ENCODE measurements at places on chromosomes 2 and 18.
A peak's percentile ranks its signal among the peaks of the same experiment; 100 is the strongest.

DNA sequence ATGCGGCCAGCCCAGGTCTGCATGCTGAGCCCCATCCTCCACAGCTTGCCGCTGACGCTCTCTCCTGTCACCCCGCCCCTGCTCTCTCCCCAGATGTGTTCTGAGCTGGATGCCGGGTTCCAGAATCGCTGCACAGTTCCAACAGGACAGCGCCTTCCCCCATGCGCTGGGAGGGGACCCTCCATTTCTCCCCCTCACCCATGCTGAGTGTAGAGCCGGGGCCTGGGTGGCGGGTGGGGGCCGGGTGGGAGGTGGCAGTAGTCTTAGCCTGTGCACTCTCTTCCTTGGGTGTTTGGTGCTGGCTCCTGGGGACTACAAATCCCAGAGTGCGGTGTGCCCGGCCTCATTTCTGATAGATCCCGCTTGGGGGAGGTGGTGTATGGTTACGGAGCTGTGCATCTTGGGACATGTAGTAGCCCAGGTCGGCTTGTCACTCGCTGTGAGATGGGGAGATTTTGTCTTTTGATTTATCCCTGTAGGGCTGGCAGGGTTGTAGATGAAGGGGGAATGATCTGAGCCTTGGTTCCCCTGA, 6.8 kb downstream of the DNAJB2 start:
- peak; percentile 49 for DNase-seq

DNA sequence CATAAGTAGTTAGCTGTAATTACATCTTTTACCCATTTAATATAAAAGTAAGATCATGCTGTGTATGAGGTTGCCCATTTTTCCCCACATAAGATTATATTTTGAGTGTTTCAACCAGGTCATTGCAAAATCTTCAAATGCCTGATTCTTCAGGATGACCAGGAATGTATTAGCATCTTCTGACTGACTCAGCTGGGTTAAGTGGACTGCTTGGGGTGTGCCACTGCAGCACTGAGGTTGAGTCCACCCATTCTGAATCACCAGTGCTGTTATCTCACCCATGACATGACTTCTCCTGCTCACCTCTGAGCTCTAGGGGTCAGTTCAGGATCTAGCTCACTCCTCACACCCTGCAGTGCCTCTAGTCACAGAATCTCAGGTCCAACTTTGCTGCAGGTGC, 576.7 kb upstream of the ZEB2 start:
- peak; percentile 39 for DNase-seq

DNA sequence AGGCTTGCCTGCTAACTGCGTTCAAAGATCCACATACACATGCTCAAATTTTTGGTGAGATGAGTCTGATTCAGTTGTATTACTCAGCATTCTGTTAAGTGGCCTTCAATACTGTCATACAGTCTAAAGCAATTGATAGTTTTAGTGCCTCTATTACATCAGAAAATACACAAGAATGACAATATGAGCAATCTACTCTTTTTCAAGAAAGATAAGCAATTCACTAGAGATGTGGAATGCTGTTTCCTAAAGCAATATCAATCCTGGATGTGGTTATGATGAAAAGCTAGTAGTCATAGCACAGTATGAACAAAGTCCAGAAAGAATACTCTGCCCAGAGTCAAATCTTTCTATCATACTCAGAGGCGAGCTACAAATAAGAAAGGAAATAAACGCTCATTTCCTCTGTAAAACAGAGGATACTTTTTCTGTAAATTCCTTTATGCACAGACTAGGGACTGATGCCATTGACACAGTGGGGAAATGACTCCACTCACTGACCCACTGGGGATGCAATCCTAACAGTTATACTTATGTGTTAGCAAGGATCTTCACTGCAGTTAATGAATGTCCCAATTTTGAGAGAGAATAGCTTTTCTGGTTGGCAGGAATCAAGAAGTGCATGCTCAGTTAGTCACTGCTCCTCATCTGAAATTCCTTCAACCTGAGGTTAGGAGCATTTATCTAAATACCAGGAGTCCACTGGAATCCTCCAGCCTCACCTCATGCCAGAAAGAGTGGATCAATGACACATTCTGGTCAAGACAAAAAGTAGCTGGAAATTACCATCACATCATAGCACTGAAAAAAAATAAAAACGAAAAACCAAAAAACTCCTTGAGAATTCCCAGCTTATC, 83.3 kb downstream of the PDE11A start:
- peak; percentile 37 for DNase-seq

DNA sequence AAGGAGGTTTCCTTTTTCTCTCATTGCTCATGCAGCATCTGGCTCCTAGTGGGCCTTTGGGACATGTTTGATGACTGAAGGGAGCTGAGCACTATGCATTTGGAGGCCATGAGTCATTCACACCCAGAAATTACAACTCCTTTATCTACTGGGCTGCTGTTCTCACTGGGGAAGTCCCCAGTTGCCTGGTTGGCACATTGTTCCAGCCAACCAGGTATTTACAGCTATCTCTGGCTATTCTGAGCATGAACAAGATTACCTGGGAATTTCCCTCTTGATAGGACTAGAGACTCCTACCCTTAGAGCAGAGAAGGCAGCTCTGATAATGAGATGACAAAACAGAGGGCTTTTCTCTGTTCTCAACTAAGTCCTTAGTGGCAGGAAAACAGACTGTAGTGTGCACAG, 206.5 kb downstream of the SETBP1 start:
- DNase-seq: no peak

GRCh38 chr2:41602341-41602740, 445.5 kb upstream of the PKDCC start:
- DNase-seq: no peak

DNA sequence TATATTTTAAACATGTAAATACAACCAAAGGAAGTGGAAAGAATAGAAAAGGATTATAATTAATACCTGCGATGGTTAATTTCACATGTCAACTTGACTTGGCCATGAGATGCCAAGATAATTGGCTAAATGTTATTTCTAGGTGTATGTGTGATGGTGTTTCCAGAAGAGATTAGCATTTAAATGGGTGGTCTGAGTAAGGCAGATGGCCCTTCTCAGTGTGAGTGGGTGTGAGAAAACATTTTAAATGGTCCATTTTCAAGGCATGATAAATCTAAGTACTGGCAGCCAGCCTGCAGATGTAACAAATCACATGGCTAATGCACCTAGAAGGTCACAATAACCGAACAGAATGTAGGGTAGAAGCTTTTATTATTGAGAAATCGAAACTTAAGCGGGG, 99.6 kb upstream of the CDH7 start:
- DNase-seq: no peak

- DNase-seq: no peak
Observed at GRCh38 chr2:212194396-212194795, 344.2 kb downstream of the ERBB4 start.

- no peak for DNase-seq
Observed at GRCh38 chr2:161150704-161151103, 9.5 kb upstream of the TANK start.

GRCh38 chr18:12406371-12407111, 1.2 kb upstream of the PRELID3A start:
- DNase-seq: no peak

DNA sequence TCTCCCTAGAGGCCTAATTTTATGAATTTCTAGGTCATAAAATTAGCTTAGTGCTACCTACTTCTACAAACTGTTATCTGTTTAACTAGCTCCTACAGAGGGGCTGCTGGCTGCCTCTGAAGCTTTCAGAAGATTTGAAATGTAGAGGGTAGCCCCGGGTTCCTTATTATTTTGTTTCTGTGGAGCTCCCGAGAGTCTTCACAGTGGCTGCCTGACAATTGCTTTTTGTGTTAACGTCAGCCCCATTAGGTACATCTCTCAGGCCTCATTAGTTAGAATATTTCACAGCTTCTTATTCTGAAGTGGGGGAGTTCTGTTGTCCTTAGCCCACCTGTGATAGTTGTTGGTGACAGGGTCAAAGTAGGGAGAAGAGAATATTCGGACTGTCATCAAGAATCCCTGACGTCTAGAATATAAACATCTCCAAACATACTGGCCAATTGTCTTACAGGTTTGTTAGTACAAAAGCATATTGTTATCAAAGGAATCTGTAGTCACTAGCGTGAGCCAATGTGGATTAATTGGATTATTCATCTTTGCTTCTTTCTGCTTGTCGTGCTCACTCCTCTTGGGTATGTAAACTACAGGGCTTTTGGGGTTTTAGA, 77.5 kb downstream of the DIS3L2 start:
- no peak for DNase-seq

DNA sequence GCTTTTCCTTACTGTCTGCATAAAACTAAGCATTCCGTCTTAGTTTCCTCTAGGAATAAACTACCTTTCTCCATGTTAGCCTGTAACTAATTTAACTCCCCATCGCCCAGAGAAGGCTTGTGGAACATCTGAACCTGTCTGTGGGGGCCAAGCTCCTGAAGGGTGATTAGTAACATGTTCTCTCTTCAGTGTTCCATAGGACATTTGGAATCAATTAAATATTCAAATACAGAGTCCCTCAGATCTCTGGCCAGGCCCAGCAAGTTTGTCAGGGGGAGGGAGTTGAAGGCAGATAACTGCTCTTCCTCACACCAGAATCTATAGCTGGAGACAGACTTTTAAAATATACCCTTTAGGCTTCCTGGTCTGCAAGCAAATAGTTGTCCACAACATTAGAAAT, 8.8 kb downstream of the RDH14 start:
- no peak for DNase-seq

DNA sequence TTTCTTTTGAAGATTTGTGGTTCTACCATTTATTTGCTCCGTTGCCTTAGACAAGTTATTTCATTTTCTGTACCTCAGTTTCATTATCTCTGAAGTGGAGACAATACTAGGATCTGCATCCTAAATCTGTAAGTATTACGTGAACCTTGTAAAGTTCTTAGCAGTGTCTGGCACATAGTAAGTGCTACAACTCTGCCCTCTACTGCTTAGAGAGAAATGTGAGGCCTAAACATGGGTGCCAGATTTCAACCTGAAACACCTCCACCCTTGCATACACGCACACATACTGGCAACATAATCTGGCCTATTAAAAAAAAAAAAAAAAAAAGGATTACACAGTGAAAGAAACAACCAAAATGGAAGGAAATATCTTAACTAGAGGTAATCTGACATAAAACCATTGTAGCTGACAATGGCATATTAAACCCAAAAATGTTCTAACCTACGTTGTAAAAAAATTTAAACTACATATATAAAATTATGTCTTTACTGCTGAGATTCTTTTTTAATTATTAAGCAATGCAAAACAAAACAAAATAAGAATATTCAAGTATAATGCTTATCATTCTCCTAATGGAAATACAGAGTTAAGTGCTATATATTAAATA, 132.6 kb downstream of the MAP2 start:
- peak; percentile 76 for DNase-seq

DNA sequence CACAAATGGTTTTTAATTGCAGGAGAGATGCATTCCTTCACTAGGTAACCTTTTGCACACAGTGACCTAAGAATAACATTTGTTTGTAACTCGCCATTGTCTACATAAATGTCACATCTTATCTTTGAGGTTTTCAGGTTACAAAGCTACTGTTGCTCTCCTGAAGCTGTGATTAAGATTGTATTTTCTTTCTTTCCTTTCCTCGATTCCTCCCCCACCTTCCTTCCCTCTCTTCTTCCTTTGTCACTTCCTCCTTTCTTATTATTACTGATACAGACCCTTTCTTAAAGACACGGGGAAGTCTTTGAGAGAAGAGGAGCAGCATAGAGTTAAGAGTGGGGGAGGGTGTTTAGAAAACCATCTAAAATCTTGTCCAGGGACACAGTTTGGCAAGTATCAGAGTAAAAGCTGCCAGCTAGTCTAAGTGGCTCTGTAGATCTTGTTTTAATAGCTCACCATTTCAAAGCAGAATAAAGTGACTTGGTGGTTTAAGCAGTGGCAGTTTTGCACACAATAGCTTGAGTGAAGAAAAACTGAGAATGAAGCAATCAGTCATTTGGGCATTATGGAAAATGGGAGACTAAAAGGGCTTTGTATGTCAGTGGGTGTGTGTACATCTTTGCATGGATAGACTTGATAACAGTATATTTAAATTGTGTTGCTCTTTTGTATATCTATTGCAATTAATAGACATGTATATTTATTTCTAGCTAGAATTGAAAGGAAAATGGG, 10.9 kb downstream of the CERS6 start:
- no peak for DNase-seq

DNA sequence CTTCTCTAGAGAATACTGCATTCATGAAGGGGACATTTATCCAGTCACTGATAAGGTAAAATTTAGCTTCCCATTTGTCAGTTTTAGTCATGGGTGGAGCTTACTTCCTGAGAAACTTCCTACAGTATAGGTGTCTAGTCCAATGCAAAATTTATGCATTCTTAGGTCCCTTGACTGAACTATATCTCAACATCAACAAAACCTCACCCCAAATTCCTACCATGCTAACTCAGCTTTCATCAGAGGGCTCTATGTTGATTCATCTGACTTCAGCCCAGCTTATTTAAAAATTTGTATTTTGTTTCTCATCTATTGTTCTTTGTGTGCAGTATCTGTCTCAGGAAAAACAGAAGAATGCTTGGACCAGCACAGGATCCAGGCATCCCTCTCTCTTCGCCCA, 296.4 kb upstream of the ACVR2A start:
- no peak for DNase-seq

DNA sequence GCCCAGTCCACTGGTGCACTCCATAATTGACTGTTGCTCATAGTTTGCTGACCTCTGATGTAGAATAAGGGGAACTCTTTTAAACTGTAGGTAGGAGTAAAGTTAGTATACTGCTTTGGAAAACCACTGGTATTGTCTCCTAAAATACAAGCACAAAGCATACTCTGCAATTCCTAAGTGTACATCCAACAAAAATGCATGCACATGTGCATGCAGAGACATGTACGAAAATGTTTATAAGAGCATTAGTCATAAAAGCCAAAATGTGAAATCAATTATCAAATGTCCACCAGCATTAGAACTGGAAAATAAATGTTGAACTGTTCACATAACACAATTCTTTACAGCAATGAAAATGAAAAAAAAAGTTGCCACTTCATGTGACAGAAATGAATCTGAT, 39.8 kb upstream of the DDX18 start:
- DNase-seq: peak; percentile 5

- DNase-seq: peak; percentile 28
Observed at GRCh38 chr2:31107591-31108300, 30.5 kb downstream of the GALNT14 start.

GRCh38 chr2:1053786-1054185, 103.1 kb downstream of the SNTG2 start:
- DNase-seq: no peak

DNA sequence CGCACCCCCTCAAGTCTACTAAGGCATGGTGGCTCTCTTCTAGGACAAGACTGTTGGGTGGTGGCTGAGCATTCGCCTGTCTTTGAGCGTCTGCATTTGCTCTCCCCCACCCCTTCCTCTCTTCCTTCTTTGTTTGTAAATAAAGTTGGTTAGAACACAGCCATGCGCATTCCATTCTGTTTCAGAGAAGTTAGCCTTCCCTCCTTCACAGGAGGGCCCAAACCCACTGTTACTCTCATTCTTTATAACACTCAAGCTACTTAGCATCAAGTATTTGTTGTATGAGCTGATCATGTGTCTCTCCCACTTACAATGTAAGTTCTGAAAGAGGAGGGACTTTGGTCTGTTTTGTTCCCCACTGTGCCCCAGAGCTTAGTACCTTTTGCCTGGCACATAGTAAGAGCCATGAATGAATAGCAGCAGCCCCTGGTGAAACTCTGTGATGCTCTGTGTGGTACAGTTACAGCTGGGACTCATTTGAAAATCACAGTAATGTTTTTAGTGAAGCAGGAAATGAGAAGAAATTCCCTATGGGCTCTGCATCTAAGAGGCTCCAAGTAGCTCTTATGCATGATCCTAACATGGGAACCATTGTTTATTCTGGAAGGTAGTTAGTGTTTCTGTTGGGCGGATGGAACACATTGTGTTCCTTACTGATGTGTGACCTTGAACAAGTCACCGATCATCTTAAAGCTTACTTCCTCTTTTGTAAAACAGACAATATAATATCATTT, 7.7 kb downstream of the MGAT5 start:
- DNase-seq: peak; percentile 60

All from adipocyte (in vitro differentiated cells).